ENCODE measurements at places on chromosomes 11 and 22.

GRCh38 chr11:64157631-64158394 is 8.1 kb downstream of the MACROD1 start:
- no peak for DNase-seq

DNA sequence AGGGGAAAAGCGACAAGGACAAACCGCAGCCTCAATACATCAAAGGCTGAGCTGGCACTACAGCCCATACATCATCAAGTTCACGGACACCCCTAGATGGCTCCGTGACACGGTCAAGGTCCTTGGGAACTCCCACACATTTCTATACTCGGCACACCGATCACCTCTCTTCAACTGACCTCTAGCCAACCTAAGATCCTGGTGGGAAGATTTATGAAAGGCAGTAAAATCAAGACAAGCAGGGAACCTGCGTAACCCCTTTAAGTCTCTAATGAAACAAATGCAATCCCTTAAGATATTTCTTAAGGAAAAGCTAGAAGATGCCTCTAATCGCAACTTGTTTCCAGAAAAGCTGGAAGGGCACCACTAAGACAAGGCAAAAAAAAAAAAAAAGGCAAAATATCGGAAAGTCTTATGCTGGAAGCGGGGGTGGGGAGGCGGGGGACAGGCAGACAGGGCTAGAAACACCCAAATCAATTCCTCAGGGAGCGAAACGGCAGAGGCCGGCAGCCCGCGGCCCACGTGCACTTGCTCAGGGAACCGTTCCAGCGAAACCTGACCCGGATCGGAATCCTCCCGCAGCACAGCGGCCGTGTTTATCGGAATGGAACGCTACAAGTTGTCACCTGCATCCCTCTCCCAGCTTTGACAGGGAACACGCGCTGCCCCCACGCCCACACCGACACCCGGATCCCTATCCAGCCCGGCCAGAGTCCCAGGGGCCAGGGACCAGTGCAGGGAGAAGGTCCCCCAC is 1.4 kb downstream of the ARHGAP20 start:
- DNase-seq, result no peak

- DNase-seq, result no peak
These were observed 1413.0 kb downstream of the BRD1 start for GRCh38 chr22:48414651-48415050.

- DNase-seq, result no peak
These were observed 2.7 kb downstream of the PNPLA3 start for GRCh38 chr22:43926349-43926710.

DNA sequence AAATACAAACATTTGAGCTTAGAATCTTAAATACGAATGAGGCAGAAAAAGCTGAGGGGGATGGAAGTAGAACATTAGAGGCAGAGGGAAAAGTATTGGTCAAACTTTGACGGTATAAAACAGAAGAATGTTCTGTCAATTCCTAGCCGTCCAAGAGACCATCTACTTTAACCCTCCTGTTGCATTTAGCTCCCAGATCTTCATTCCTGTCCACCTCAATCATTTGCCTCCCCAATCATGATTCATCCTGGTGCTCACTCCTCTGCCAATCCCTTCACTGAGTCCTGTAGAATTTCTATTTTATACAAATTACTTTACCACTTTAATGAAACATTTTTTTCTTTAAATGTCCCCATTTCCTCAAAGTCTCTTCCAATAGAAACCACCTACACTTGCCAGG is 28.2 kb downstream of the C2CD3 start:
- DNase-seq, result no peak

DNA sequence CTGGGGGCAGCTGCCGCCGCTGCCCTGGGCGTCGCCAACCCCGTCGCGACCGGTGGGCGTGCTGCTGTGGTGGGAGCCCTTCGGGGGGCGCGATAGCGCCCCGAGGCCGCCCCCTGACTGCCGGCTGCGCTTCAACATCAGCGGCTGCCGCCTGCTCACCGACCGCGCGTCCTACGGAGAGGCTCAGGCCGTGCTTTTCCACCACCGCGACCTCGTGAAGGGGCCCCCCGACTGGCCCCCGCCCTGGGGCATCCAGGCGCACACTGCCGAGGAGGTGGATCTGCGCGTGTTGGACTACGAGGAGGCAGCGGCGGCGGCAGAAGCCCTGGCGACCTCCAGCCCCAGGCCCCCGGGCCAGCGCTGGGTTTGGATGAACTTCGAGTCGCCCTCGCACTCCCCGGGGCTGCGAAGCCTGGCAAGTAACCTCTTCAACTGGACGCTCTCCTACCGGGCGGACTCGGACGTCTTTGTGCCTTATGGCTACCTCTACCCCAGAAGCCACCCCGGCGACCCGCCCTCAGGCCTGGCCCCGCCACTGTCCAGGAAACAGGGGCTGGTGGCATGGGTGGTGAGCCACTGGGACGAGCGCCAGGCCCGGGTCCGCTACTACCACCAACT is 1.0 kb downstream of the FUT4 start:
- no peak for DNase-seq

All from CD4-positive, alpha-beta T cell treated with Interleukin-21 for 1 hour (primary cell).